ENCODE measurements at places on chromosomes 2 and 18.

- DNase-seq, result peak; percentile 27
Observed at GRCh38 chr18:34023471-34023870, 201.2 kb downstream of the NOL4 start.

- DNase-seq, result no peak
Observed at GRCh38 chr2:176414641-176415040, 145.4 kb downstream of the MTX2 start.

- no peak for DNase-seq
Observed at GRCh38 chr2:149745396-149746230, 158.0 kb upstream of the MMADHC start.

DNA sequence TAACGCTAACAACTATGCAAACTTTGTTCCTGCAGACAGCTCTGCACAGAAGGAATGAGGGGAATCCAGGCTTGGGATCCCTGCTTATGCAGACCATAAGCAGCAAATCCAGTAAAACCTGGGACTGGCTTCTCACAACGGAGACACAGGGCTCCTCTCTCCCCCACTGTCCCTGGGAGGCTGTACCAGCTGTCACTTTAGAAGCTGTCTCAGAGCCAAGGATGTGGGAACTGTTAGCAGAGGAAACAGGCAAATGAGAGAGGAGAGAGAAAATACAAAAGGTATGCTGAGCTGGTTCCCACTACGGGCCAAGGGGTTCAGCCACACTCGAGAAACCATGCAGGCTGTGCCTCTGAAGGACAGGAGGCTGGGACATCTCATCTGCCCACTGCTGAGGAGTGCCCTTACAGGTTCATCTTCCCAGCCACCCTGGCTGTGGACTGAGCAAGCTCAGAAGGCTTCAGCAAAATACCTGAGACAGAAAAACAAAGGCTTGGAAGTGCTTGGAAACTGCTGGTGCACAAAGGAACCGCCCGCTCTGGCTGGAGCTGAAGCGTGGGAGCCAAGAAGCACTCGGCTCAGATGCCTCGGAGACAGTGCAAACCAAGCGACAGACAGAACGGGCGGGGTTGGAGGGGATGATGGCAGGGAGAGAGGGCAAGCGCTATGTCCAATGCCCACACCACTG is 72.5 kb downstream of the FAM210A start:
- DNase-seq, result peak; percentile 29

GRCh38 chr2:217386041-217386440 is 526.2 kb upstream of the TNP1 start:
- DNase-seq, result no peak

DNA sequence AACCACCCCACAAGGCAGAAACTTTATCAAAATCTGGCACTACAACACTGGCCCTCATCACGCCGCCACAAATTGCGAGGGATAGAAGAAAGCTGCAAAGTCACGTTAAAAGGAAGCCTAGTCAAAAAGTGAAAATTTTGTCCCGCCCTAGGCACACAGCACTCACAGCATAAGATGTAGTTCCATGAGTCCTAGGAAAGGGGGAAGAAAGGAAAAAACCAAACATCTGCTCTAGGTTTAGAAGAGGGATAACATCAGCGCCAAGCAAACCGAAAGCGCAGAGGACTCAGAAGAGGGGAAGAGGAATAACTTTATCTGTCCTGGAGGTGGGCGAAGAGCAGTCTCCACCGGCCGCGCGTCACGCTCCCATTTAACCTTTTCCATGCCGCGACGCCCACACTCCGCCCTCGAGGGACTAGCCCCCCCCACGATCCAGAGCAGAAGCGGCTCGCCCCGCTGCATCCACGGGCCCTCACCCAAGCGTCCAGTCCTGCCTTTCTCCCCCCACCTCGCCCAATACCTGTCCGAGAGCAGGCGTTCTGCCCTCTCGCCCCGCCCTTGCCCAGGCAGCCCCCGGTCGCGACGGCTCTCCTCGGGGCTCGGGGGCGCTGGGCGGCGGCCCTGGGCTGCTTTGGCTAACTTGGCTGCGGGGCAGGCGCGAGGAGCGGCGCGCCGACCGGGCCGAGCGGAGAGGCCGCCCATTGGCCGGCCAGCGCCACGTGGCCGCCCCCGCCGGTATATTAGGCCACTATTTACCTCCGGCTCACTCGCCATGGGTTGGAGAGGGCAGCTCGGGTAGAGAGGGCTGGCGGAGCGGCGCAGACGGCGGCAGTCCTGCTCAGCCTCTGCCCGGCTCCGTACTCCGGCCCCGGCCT is at the start of gene HOXD1:
TSS of gene HOXD1 (plus strand) at position 770 of the 875 bp plus-strand sequence. CDS start 134 bp downstream, outside the sequence.
- peak; percentile 92 for DNase-seq

GRCh38 chr2:119104414-119104813 is 54.1 kb downstream of the C1QL2 start:
- no peak for DNase-seq

GRCh38 chr2:121004950-121005349 is 269.3 kb downstream of the GLI2 start:
- no peak for DNase-seq

DNA sequence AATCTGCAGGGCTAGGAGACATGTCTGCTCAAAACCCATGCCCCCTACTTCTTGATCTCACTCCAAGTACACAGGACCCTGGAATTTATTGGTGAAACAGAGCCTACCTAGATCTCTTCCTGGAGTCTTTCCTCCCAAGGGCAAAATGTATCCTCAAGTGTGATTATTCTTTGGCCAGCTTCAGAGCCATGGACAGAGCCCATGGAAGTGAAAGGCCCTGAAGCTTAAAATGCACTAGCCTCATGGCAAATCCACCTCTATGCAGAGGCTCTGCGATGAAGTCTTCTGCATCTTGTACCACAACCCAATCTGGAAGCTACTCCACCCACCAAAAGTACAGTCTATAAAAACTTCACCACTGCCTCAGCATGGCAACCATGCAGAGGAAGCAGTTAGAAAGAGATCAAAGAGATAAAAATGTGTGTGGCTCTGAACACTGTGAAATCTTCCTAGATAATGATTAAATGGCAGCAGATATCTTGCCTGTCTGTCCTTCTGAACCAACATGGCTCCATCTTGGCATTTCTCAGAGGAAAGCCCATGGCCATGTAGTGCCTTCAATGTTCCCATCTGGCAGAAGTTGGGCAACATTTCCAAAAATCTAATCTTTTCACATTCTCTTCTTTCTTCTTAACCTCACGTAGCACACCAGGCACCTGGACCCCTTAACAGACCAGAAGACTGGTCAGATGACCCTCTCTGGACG is 142.9 kb upstream of the KLF7 start:
- DNase-seq, result no peak

GRCh38 chr18:57008001-57008686 is 138.7 kb upstream of the BOD1L2 start:
- DNase-seq, result no peak

- no peak for DNase-seq
Observed at GRCh38 chr2:20314562-20315501, 35.8 kb downstream of the PUM2 start.

DNA sequence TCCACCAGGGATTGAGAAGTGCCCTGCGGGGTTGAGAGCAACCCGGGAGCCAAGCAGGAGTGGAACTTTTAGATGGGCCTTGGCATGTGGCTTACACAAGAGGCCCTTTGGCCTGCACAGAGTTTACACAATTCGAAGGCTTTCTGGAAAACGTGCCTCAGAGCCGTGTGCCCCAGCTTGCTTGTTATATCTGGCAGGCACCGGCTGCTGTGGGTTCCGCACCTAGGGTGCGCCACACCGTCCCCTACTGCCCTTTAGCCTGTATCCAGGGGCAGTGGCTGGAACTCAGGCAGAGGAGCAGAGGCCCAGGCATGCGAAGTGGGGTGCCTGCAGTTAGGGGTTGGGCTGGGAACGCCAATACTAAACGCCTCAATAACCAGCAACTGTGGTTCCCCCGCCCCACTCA is 32.9 kb upstream of the EDAR start:
- DNase-seq, result no peak

- DNase-seq, result peak; percentile 99
Observed at GRCh38 chr2:9003616-9004337, at the start of gene MBOAT2. Gene MBOAT2 (minus strand): TSS chr2:9003684. CDS start chr2:9003614, 70 bp downstream.

DNA sequence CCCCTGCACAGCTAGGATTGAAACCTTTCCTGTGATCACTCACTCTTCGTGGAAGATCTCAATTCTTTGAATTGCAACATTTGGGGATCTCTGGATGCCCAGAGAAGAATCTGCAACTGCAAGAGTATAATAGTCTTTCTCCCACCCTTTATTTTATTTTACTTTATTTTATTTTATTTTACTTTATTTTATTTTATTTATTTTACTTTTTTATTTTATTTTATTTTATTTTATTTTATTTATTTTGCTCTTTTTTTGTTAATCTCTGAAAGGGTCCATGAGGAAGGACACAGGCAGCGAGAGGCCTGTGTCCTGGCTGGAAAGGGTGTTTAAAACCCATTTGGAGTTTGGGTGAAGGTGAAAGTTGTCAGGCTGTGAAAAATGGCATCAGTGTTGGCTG is 181.4 kb downstream of the TMEM182 start:
- no peak for DNase-seq

- DNase-seq, result no peak
Observed at GRCh38 chr2:226256237-226256636, 543.4 kb downstream of the IRS1 start.

- DNase-seq, result no peak
Observed at GRCh38 chr2:136136931-136137330, 19.0 kb upstream of the CXCR4 start.

GRCh38 chr18:23835091-23835490 is 145.8 kb downstream of the LAMA3 start:
- DNase-seq, result no peak

DNA sequence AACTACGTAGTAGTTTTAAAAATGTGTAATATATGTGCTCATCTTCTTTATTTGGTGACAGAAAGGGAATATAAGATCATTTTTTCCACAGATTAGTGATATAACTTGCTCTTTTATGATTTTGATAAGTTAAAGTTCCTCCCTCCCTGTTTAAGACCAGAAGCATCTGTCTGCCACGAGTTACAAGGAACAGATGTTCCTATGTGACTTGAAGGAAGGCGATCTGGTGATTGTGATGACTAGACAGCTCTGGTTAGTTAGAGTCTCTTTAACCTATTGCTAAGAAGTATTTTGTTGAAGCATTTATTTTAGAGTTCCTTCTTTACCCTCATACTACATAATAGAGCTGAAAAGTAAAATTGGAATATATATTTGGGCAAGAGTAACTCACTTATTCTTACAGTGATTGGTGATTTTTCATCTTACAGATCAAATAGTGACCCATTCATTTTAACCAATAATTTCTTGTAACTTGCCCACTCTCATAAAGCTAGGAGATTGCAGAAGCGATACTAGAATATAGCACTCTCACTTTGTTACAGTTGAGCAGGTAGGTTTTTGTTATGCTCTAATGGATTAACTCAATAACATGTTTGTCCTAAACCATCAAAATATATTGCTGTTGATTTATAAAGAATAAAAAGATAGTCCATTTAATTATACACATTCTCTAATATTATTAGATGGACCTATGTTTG is 218.7 kb downstream of the SLC4A10 start:
- no peak for DNase-seq

- no peak for DNase-seq
Observed at GRCh38 chr2:108244667-108245414, 5.1 kb downstream of the SULT1C3 start.

DNA sequence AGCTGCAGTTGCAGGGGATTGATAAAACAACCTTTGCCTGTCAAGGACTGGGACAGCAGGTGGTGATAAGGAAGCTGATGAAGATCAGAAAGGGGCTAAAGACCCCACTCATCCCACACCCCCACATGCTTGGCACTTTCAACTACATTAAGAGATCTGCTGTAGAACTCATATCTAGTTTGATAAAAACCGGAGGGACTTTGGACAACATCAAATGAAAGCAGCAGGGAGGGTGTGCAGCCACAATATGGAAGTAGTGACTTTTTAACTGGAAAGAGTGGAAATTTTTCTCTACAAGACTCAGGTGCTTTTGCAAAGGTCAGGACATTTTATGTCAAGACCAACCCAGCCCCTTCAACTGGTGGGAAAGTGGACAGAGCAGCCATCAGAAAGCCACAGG is 56.8 kb downstream of the TBC1D8 start:
- DNase-seq, result no peak

- peak; percentile 81 for DNase-seq
Observed at GRCh38 chr2:149313512-149313972, 16.8 kb upstream of the LYPD6 start.

DNA sequence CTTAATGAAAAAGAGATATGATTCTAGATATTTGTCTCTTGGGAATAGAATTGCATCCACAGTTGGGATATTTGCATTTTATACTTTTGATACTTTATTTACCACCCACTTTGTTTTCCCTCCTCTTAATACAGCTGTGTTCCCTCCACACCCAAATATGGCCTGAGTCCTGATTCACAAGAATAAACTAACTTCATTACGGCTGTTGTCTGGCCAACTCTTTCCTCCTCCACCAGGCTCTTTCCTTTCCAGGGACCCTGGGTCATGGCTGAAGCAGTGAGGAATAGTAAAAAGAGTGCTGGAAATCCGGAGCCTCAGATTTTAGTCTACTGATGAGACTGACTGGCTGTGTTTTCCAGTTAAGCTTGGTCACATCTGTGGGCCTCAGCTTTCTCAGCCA is 48.4 kb upstream of the STAM2 start:
- DNase-seq, result no peak
